ENCODE measurements at places on chromosomes 16 and 17.

DNA sequence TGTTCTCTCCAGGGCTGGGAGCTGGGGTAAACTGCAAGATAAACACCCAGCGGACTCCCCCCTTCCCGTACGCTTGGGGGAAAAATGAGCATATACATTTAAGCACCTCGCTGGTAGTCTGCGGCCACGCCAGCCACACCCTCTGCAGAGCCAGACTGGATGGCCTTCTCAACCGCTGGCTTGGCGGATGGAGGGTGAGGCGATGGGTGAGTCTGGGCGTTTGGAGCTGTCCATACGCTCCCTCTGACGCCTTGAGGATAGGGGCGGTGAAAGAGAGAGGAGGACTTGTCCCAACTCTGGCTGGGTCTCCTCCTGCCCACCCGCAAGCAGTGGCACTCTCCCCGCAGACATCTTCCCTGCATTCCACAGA lies 1.0 kb downstream of the ITGA3 start:
- no peak for DNase-seq

- no peak for DNase-seq
Measured at GRCh38 chr17:199806-200545, 18.5 kb upstream of the DOC2B start.

DNA sequence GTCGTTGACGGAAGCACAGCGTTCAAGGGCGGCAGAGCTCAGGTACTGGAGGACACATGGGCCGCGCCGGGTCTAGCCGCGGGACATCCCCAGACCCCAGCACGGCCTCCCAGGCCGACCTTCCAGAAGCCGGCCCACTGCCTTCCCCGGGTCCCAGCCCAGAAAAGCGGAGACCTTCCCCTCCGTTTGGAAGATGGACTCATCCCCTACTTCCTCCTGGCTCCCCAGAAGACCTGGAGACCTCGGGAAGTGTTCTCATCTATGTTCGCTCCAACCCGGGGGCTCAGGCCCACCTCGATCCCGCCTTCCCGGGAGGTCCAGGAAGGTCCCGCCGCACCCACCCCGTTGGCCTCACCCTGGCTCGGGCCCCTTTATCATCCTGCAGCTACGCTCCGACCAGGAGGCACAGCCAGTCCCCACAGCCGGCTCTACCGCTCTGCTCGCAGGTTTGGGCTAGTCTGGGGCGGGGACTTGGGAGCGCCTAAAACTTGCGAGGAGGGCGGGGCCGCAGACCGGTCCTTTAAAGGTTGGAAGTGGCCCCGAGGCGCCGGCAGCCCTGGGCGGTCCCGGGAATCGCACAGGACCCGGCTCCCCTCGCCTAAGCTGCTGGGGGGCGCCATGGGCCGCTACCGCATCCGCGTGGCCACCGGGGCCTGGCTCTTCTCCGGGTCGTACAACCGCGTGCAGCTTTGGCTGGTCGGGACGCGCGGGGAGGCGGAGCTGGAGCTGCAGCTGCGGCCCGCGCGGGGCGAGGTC lies at the start of gene ALOX12:
Gene ALOX12 (plus strand): TSS at position 550 of the 756 bp plus-strand sequence. CDS start 69 bp downstream, at position 619.
- no peak for DNase-seq

- no peak for DNase-seq
Measured at GRCh38 chr16:31002862-31003341, 7.5 kb downstream of the STX1B start.

DNA sequence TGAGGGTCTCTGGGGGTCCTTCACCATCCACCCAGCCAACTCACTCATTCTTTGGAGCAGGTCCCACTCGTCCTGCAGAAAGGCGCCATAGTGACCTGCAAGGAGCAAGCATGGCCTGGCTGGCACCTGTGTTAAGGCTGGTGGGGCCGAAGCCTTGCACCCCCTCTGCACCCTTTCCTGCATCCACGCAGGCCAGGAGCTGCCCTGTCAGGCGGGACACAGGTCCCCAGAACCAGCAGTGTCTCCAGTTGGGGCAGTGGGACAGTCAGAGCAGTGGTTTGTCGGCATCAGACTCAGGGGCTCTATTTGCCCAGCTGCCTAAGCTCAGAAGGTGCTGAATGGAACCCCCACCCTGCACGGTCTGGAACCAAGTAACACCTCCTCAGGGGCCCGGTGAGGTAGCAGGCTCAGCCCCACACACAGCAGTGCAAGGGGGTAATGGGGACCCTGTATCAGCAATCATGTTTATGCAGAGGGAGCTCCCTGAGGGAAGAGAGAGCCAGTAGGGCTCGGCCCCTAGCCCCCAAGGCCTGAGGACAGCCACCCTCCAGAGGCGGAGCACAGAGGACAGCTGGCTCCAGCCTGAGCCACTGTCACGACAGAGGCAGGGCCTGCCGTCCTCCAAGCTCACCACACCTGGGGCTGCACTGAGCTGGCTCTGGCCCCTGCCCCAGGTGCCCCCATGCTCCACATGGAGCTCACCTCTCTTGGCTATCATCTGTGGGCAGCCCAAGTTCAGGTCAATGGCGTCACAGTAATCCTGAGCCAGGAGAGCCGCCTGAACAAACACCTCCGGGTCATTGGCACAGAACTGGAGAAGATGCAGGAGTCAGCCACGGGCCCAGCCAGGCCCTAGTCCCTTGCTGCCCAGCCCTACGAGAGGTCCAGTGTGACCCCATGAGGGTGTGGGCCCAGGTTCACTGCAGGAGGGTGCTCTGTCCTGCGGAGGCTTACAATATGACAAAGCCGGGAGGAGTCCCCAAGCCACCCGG lies 1.9 kb downstream of the DUS1L start:
- DNase-seq: no peak

- DNase-seq: no peak
Measured at GRCh38 chr17:81037026-81037797, 2.3 kb downstream of the BAIAP2 start.

- peak; percentile 27 for DNase-seq
Measured at GRCh38 chr16:4682616-4683254, 10.6 kb upstream of the NUDT16L1 start.

DNA sequence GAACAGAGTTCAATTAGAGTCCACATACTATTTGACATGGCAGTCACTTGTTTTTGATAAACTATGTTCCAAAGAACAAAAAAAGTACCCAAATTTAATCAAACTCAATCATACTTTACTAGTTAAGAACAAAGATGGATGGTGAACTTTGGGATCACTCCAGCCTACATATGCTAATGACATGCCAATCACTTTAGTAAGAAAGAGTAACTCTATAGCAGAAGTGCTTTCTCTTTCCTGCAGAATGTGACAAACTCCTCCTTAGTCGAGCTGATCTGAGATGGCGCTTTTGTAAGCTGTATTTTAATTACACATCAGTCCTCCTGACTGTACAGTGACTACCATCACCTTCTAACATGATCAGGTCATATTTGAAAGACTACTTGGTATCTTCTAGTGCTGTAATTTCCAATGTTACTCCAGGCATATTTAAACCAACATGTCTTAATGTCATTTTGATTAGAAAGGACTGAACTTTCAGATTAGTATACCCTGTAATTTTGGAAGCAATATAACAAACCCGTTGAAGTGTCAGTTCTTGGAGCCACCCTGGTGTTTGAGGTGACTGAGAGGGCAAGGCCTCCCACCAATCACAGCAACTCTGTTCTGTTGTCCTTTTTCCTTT lies 4.1 kb downstream of the NETO2 start:
- no peak for DNase-seq

DNA sequence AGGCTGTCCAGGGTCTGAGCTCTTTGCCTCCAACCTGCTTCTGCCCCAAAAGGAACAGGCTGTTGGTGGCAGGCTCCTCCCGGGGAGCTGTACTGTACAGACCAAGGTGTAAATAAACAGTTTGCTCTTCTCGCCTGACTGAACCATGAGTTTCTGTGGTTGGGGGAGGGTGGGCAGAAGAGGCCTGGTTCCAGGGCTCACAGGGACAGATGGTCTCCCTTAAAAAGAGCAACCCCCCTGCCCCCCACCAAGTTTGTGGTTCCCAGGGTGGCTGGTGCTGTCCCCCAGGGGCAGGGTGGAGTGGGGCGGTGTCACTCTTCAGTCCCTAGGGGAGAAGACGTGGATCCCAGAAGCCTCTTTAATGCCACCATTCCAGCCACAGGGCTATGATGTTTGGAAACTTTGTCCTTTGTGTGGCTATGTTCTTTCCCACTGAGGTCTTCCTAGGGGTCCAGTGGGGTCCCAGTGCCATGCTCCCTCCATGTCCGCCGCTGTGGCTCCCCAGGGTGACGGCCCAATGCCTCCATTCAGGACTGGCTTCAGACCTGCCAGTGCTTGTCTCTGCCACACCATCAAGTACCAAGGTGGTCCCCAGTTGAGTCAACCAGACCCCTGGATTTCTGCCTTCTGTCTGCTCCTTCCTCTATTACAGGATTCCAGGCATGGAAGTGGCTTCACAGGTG lies 146.7 kb downstream of the RAB11FIP4 start:
- DNase-seq: no peak

DNA sequence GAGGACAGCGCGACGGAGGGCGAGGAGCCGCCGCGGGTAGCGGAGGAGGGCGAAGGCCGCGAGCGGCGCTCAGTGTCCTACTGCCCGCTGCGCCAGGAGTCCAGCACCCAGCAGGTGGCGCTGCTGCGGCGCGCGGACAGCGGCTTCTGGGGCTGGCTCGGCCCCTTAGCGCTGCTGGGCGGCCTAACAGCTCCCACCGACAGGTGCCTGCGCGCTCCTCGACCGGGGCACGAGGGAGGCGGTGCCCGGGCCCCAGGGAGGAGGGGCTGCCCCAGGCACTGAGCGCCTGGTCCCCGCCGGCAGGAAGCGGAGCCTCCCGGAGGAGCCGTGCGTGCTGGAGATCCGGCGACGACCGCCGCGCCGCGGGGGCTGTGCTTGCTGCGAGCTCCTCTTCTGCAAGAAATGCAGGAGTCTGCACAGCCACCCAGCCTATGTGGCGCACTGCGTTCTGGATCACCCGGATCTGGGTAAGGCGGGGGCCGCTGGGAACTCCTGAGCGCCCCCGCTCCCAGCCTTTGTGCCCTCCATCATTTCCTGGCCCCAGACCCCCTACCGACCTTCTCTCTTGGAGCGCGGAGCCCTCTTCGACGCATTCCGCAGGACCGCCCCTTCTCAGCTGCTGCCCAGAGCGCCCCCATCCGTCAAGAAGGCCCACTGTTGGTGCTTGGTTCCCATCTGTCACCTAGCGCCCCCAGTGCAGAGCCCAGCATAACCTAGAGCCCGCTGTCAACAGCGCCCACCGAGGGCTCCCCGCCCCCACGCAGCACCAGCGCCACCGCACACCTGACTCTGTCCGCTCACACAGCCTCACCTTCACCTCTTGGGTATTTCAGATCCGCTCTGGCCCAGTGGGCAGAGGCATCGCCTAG lies 3.7 kb downstream of the C17orf50 start:
- peak; percentile 39 for DNase-seq

DNA sequence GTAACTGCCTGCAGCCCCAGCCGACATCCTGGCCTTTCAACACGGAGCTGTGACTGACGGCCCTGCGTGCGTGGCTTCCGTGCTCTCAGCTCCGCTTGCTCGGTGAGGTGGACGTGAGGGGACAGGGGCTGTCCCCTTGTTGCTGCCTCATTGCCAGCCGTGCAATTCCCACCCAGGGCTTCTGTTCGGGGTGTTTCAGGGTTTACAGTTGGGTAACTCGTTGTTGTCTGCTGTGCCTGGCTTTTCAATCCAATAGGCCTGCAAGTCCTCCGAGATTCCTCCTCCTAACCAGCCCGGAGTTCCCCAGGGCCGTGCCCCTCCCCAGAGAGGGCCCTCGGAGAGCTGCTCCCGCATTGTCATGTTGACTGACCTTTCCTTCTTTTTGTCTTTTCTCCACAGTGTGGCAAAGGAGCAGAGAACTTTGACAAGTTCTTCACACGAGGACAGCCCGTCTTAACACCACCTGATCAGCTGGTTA lies 31.4 kb upstream of the CACNG5 start:
- no peak for DNase-seq

DNA sequence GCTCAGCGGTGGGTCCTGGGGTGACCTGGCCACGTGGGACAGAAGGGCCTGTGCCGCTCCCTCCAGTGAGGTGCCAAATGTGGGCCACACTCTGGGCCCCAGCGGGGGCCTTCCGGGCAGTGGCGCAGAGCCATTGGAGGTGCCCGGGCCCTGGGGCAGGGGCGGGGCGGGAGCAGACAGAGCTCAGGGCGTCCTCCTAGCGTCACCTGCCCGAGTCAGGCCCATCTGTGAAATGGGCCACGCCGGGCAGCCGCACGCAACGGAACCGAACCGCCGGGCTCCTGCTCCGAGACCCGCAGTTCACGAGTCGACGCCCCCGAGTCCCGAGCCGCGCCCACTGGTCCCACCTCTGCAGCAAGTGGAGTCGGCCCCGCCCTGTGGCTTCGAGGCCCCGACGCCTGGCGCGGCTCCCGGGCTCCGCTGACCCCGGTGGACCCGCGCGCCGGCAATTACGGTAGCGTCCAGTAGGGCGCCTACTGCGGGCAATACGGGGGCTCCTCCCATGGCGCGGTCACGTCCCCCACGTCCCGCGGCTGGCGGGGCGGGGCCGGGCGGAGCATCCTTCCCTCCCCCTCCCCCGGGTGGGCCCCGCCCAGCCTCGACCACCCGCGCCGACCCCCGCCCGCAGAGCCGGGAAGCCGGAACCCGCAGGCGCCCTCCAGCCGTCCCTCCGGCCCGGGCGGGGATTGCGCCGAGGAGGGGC lies 1.9 kb downstream of the SLC16A3 start:
- DNase-seq: peak; percentile 13

- DNase-seq: no peak
Measured at GRCh38 chr17:29504711-29505110, 62.1 kb downstream of the ABHD15 start.

Data from nucleus accumbens (tissue), 56 donors.